ENCODE measurements at places on chromosomes 6 and 20. TPM values are rescaled to one million over a fixed set of nuclear protein-coding genes. Genes with fewer than 3 reads are reported as not detected.

GRCh38 chr6:15779726-15780125, 116.9 kb upstream of the DTNBP1 start:
- DNase-seq: no peak

GRM1 gene
- 0.05 TPM for polyA plus RNA-seq

DNA sequence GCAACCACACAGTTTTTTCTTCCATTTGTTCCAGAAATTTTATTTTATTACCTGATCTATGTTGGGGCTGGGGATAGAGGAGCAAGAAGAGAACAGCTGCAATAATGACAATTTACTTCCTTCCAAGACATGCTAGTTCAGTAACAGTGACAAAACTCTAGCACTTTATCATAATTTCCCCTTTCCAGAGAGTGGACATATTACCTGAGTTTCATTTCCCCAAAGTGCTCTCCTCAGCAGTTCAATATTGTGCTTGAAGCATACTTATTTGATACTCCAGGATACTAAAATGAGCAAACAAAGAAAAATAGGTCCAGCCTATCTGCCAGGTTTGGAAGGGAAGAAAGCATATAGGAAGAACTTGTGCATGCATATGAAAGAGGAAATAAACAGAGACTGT, 157.7 kb downstream of the ID4 start:
- no peak for DNase-seq

DNA sequence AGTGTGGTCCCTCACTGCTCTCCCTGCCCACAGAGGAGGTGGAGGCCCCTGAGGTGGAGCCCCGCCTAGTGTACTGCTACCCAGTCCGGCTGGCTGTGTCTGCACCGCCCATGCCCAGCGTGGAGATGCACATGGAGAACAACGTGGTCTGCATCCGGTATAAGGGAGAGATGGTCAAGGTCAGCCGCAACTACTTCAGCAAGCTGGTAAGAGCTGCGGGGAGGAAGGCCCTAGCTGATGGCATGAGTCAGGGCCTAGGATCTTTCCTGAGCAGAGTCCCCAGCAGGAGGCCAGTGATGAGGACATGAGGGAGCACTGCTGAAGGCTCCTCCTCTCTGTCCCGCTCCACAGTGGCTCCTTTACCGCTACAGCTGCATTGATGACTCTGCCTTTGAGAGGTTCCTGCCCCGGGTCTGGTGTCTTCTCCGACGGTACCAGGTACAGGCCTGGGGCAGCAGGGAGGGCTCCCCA, 11.2 kb downstream of the PCIF1 start:
- DNase-seq: no peak

DNA sequence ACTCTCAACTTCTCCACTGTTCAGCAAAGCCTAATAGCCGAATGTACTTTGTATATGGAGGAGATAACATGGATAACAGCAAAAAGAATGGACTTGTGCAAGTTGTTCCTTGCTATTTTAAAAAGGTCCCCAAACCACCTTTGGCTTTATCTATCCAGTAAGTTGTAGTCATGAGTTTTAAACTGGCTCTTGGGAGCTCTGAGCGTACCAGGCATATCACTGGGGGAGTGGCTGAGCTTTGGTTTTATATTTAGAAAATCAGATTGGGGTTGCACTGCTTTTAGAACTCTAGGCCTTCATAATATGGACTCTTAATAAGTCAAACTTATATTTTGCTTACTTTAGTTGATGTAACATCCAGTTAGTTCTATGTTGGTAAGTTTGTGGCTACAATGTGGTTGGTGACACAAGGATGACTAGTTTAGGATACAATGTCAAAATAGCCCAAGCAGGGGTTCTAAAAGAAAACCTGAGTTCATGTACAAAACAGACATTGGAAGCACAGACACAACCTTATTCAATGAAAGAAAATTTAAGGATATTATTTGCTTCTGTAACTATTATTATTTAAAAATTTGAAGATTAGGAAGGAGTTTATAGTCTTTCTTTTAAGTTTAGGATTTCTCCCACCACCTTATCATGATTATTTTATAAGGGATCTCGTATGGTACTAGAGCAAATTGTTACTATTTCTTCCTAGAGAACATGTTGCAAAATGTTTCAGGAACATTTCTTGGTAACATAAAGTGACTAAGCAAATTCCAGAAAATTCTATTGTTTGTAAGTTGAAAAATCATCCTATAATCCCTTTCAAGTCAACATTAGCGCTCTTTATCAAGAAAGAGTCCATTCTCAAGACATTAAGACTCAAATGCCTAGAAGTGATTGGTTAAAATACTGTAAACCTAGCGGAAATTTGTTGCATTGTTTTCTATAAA, 165.8 kb upstream of the SUPT3H start:
- no peak for DNase-seq

- no peak for DNase-seq
Observed at GRCh38 chr6:121912905-121913304, 477.5 kb downstream of the GJA1 start.

GRCh38 chr6:166032366-166033200, 135.1 kb downstream of the TBXT start:
- no peak for DNase-seq

GRCh38 chr6:31952140-31952805, 6.4 kb downstream of the CFB start:
- DNase-seq: no peak

DNA sequence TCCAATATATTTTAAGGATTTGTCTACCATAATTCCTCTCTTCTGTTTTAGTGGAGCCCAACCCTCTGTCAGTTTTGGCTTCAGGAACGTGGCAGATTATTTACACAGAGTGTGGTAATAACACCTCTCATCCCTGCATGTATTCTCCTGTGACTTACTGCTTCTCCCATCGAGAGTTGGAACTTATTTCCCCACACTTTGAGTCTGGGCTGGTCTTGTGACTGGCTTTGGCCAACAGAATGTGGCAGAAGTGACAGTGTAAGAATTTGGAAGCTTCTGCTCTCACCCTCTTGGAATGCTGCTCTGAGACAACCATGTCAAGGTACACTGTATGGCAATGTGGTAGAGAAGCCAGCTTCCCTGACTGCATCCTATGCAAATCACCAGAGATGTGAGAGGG, 407.7 kb downstream of the EPM2A start:
- no peak for DNase-seq

DNA sequence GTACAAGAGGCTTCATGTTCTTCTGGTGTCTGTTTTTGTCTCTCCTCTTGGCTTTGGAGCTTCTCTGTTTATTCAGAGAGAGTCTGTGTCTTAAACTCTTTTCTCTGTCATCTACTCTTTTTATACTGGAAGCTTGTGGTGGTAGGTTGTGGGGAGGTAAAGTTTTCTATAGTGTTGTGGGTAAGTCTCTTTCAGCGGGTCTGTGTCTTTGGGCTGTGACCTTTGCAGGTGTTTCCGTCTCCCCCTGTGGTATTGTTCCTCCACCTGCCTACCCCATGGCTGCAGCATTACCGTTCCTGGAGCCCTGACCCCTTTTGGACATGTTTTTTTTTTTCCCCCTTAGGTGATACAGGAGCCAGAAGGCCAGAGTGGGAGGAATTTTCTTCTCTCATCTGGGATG, 37.9 kb upstream of the FERMT1 start:
- no peak for DNase-seq

GRCh38 chr6:39321761-39322160, 741 bp downstream of the KCNK16 start:
- DNase-seq: no peak

- DNase-seq: no peak
Observed at GRCh38 chr20:23125159-23125558, 39.0 kb upstream of the CD93 start.

DNA sequence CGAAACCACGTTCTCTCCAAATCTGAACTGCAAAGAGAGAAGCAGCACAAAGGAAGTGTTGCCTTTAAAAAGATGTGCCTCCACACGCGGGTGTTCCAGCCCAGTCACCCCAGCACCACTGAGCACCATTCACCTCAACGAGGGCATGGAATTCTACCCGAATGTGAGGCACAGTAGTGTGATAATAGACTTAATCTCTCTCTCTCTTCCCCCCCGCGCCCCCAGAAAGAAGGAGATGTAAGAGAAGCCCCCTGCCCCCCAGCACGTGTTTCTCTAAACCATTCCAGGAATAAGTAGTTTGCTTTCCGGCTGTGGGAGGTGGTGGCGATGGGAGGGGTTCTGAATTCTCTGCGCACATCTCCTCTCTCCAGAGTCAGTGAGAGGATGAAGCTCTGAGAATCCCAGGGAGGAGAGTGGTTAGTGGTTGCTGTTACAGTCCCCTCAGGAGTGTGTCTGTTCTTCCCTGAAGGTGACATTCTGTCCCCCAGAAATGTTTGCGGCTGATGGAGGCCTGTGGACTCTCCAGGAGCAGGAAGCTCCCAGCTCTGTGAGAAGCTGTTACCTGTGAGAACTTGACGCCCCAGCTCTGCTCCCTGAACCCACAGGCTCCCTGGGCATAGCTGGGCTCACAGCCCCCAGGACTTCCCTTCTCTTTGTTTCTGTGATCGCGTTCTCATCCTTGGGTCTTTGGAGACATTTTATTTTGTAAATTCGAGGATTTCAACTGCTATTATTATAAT, 23.5 kb upstream of the IRF4 start:
- no peak for DNase-seq

GRCh38 chr20:53575481-53576194, 18.0 kb downstream of the ZNF217 start:
- DNase-seq: no peak
